Pulmonary artery endothelial cell (primary cell): ENCODE measurements at places on chromosomes 3 and 15.
A peak's percentile ranks its signal among the peaks of the same experiment; 100 is the strongest.

- no peak for DNase-seq
These were observed 1045.5 kb upstream of the NR2F2 start for GRCh38 chr15:95284933-95285421.

- no peak for DNase-seq
These were observed 6.4 kb downstream of the MYL3 start for GRCh38 chr3:46856576-46857471.

GRCh38 chr15:62324382-62324781 is 159.3 kb upstream of the C2CD4B start:
- DNase-seq, result no peak

- DNase-seq, result no peak
These were observed 251.6 kb downstream of the RBMS3 start for GRCh38 chr3:29532473-29532872.

- no peak for DNase-seq
These were observed 90.3 kb downstream of the ITPR1 start for GRCh38 chr3:4583416-4583815.

DNA sequence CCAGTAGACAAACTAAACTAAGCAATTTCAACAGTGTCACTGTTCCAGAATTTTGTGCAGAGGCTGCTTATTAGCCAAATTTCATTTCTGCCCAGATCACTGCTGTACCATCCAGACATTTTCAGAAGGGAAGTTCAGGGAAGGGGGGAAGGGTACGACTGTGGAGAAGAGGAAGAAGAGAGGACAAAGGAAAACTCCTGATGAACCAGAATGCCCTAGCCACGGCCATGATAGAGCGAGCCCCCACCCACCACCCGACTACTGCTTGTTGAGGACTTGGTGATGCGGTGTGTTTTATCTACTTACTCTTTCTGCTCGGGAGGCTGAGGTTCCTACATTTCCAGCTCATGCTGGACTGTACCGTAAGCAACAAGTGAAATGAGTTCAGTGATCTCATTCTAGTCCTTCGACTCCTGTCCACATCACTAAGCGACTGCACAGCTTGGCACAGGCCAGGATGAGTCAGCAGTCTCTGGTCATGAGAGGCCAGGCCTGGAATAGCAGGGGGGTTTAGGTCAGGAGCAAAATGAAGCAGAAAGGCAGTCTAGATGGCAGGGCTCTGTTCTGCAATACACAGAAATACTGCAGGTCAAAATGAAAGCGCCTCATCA is 330.8 kb downstream of the TIGIT start:
- peak; percentile 89 for DNase-seq

DNA sequence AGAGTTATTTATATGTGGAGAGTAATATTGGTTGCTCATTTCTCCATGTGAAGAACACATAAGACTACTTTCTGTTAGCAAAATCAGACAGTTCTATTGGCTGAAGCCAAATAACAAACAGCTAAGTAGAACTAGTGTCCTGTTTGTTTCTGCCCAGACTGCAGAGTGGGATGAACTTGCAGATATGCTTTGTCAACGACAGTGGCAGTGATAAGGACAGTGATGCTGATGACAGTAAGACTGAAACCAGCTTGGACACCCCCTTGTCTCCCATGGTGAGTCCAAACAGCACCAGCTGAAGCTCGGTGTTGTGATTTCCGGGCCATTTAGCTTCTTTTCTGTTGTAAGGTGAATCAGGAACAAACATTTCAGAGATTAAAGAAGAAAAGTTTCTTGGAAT is 102.6 kb upstream of the IL12A start:
- no peak for DNase-seq

DNA sequence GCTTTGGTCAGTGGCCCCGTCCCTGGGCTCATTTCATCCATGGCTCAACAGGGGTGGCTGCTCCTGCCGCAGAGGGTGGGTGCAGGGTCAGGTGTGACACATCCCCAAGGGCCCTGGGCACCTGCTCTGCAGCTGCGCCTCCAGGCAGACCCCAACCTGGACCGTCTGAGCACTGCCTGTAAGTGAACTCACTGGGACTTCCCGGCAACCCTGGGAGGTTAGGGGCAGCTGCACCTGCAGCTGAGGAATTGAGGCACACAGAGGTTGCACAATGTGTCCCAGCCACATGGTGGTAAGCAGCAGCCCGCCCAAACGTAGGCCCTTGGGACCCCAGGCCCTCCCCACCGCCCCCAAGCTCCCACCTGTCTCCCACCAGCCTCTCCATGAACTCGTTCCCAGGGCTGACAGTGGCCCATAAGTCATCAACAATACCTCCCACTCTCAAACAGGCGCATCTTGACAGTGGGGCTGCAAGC is 55.1 kb downstream of the PLXNA1 start:
- no peak for DNase-seq

- DNase-seq, result no peak
These were observed 54.7 kb upstream of the CTNNB1 start for GRCh38 chr3:41144631-41145030.

GRCh38 chr15:33113666-33114373 is 80.7 kb downstream of the FMN1 start:
- DNase-seq, result no peak

DNA sequence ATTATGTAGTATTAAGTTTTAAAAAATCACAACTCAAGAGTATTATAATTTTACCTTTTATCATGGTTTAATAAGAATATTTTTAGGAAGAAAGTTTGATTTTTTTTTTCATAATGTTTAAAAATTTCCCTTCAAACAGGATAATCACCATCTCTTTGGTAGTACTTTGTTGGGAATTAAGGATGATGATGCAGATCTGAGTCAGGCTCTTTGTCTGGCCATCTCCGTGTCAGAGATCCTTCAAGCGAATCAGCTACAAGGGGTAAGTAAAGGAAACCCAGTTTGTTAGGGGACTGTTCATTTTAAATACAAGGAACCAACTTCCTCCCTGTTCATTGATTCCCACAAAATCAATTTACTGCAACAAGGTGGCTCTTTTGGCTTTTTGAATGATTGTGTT is 36.8 kb upstream of the NIT2 start:
- no peak for DNase-seq

DNA sequence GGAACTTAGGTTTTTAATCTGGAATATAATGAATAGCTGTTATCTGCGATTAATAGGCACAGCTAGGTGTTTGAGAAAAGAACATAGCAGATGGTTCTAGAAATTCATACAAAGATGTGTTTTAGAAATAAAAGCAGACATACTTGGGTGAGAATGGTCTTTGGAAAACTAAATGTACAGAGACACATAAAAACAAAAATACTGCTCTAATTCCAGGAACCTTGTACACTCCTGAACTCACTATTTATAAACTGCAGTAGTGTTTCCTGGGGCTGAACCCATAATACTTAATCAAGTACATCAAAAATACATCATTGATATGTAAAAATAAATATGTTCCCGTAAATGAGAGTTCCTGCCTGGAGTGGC is 105.5 kb downstream of the OXNAD1 start:
- no peak for DNase-seq

DNA sequence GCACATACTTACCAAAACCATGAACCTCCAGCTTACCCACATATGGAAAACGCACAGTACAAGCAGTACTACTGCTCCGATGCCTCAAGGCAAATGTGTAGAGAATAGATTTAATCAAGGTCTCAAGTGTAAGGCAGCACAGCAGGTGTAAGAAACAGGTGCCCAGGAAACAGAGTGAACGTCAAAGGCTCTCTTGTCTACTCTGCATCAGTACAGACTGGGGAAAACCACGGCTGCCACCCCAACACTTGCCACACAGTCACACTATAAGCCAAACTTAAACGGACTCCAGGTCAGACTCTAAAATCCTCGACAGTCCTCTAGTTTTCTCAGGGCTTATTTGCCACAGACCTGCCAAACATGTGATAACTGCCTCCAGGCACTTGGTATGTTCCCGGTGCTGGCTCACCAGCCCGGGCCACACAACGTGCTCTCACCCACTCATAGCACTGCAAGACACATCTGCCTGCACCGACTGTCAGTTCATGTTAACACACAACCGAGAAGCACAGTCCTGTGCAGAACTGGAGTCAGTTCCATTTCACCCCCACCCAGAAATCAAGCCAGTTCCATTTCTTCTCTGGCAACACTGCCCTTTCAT is 30.6 kb downstream of the ABCC5 start:
- no peak for DNase-seq

GRCh38 chr3:9779721-9780457 is 10.1 kb upstream of the CAMK1 start:
- DNase-seq, result no peak

DNA sequence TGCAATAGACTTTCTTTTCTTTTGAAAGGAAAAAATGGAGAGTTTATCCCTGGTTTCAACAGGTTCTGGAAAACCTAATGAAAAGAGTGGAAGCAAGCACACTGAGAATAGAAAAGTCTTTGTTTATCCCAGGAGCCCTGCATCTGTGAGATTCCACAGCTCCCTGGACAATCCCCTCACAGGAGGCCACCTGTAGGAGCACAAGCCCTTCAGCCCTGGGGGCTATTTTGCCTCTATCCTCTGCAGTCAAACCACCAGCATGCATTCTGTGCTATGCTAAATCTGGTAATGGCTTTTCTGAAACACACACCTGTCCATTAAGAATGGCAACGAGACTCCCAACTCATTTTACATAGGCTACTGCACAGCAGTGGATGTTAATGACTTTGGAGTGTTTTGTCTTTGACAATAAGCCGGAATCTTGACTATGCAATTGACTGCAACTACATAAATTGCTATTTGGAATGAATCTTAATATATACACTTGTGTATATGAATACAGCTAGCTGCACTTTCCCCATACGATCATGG is 369.4 kb downstream of the NR2F2 start:
- DNase-seq, result no peak

DNA sequence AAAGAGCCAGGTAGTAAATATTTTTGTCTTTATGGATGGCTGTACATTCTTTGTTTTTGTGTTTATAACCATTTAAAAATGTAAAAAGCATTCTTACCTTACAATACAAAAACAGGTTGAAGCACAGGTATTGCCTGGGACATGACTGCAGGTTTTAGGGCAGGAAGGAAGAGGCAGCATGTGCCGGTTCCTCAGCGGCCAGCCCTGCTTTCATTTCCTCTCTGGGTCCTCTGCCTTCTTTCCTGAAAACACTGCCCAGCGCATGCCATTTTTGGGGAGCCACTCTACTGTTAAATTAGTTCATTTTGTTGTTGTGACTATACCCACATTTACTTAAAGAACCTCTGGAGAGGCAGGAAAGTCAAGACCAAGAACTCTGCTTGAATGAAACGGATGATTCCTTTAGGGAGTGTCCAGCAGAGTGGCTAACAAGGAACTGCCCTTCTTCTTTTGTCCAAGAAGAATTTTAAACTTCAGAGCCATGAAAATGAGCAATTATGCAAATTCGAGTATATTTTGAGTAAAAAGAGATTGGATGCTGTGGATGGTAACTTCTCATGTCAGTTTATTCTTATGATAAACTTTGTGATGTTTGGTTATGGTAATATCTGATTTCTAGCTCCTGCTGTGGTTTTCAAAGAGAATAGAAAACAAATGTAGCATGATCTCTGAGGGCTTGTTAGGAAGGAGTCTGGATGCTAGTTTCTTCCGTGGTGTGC is 52.7 kb downstream of the SACM1L start:
- DNase-seq, result no peak

DNA sequence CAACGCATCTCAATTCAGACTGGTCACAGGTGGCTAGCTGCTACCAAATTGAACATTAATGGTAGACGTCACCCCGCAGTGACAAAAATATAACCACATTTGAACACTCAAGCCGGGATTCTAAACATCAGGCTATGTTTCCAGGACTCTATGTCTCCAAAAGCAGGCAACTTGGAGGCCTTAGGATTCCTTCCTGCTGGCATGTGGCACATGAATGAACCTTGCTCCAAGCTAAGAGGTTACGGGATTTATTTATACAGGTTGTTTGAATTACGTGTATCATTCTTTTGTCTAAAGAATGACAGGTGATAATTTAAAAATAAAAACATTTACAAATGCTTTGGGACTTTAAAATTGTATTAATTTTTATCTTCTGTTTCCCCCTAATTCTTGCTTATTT is 864.4 kb upstream of the CFAP20DC start:
- no peak for DNase-seq

GRCh38 chr3:50347187-50347813 is 1.8 kb upstream of the ZMYND10 start:
- no peak for DNase-seq

DNA sequence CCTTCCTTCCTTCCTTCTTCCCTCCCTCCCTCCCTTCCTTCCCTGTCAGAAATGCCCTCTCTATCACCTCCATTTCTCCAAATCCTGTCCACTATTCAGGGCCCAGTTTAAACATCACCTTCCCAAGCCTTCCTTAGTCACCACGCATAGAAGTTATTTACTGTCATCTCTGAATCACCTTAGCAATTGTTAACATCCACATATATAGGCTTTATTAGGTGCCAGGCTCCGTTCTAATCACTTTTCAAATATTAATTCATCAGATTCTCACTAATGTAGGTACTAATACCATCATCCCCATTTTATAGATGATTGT is 1.1 kb upstream of the MAGEF1 start:
- no peak for DNase-seq

DNA sequence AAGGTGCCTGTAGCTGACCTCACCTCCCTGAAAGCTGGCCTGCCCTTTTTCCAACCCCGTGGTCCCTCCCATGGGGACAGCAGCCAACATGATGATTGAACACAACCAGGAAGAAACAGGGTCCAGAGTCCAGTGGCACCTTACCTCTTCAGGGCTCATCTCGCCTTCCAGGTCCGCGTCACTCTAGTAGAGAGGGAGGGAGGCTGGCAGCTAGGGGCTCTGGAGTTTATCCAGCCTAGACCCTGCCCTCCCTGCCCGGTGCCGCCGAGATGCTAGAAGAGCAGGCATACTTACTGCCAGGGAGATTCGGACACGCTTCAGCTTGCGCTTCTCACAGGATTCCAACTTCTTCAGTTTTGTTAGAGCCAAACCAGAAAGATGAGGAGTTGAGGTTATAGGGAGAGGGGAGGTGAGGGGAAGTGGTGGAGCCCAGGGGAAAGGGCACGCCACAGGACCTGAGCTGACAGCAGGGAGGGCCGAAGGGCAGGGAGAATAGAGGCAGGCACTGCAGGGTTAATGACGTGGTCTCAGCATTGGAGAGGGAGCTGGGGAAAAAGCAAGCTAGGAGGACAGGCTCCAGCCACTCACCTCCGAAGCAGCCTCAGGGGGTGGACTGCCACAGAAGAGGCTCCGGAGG is 9.1 kb downstream of the CLCN2 start:
- DNase-seq, result no peak

- no peak for DNase-seq
These were observed 63.3 kb upstream of the DCBLD2 start for GRCh38 chr3:98964784-98965183.

- no peak for DNase-seq
These were observed 3.1 kb upstream of the ABHD6 start for GRCh38 chr3:58234516-58234931.

- no peak for DNase-seq
These were observed 71.5 kb downstream of the FOXP1 start for GRCh38 chr3:71512000-71512399.

DNA sequence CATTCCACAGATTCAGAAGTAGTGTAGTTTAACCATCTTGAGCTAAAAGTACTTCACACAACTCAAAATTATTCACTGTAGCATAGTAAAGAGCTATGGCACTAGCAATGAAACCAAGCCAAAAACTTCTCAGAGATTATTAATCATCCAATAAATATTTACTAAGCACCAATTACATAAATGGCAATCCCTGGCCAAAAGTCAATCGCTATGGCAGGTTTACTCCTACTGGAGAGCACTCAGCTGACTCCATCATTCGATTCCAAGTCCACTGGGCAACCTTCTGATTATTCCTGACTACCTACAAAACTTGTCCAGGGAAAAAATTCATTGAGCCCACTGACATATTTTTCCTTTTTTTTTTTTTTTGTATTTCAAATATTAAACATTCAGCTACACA is 23.9 kb downstream of the ATP13A3 start:
- no peak for DNase-seq
